ENCODE measurements at places on chromosomes 7 and 10.

- no peak for DNase-seq
These were observed 354.2 kb downstream of the DNAJB6 start for GRCh38 chr7:157690833-157691585.

DNA sequence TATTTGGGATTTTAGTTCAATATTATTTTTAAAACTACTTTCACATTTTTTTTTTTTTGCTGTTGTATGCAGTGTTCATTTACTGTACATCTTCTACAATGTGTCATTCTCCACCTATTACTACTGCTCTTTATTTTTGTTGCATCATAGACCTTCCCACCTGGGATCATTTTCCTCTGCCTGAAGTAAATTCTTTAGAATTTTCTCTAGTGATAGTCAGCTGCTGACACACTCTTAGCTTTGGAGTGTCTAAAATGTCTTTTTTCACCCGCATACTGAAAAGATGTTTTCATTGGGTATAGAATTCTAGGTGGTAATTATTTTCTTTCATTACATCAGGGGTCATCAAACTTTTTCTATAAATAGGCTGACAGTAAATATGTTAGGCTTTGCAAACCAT lies 30.5 kb downstream of the CFAP43 start:
- DNase-seq, result no peak

DNA sequence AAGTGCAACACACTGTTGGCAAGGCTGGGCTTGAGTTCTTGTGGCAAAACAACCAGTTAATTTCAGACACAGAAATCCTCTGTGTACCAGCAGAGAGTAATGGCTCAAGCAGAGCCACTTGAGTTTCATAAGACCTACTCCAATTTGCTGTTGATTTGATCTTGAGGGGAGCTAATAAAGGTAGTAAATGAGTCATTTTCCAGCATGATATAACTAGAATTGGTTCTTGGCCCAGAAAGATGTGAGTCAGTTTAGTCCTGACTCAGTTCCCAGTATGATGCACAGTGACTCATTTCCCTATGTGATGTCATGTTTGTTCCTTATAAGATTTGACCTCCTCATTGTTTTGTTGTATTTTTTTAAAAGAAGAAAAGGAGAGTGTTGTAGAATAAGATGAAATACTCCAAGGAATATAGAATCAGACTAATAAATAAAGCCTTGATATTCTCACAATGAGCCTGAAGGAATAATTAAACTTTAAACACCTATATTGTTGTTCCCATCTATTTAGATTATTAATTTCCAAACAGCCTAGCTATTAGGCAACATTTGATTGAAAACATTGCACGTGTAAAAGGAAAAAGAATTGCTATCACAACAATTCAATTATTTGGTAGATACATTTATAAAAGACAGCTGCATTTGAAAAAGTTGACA lies 186.2 kb downstream of the REEP3 start:
- DNase-seq, result peak; percentile 76

DNA sequence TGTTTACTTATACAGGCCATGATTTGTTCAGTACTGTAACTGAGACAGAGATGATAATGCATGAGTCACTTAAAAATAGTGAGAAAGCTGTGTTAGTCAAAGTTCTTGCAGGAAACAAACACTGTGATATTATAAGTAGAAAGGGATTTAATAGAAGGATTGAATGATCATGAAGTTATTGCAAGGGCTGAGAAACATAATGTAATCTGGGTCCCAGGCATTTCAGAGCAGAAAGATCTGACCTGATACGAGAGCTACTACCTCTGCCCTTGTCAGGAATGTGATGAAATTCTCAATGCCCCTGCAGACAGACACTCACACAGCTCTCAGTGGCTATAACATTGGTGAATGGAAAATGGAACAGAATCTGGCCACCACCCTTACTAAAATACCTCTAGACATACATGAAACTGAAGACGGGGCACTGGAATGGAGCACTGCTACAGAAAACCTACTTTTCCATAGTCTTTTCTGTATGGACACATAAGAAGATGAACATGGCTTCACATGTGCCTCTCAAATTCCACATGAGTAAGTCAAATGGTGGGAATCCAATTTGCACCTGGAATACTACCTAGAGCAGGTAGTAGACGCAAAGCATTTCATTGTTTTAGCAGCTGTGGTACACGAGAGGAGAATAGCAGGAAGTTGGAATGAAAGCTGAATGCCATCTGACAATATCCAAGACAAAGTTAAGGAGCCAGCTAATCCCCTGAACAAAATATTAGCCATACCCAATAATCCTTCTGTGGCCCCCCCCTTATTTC lies 19.1 kb upstream of the VWDE start:
- DNase-seq, result no peak

- no peak for DNase-seq
These were observed 5.1 kb downstream of the ERV3-1 start for GRCh38 chr7:65001291-65001814.

- DNase-seq, result no peak
These were observed 420 bp upstream of the KLHL7 start for GRCh38 chr7:23105086-23105643.

GRCh38 chr7:139943401-139943800 lies 114.3 kb downstream of the TBXAS1 start:
- no peak for DNase-seq

GRCh38 chr10:124231168-124232155 lies 138.1 kb upstream of the CHST15 start:
- no peak for DNase-seq

DNA sequence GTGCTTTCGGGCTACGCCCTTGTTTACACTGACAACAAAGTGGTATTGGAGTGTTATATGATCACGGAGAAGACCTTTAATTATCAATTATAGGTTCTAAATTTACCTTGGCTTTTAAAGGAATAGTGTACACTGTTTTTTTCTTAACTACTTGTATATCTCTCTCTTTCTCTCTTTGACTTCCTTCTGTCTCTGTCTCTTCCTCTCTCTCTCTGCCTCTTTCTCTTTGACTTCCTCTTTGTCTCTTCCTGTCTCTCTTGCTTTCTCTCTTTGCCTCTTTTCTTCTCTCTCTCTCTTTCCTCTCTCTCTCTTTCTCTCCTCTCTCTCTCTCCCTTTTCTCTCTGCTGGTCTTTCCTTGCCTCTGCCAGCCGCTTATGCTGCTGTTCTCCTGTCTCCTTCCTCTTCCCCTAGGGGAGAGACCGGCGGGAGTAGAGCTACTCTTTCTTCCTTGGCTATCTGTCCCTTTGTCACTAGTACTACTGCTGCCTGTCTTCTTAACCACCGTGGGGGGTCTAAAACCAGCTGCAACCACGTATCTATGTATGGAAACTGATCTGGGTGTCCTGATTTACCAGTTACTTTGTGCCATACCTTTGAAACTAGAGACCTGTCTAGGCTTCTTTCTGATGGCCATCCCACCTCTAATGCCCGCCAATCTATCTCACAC lies 36.9 kb upstream of the GSDME start:
- DNase-seq, result no peak

GRCh38 chr10:126369125-126369710 lies 19.1 kb downstream of the ADAM12 start:
- DNase-seq, result no peak

Measured in SW 1271 (cell line).